CD4-positive, alpha-beta T cell treated with Interleukin-6 for 4 hours (primary cell): ENCODE measurements at places on chromosomes 12 and 14.

GRCh38 chr12:119204131-119204530, 25.4 kb downstream of the HSPB8 start:
- no peak for DNase-seq

- DNase-seq, result no peak
Measured at GRCh38 chr12:110536834-110537604, 34.9 kb downstream of the RAD9B start.

DNA sequence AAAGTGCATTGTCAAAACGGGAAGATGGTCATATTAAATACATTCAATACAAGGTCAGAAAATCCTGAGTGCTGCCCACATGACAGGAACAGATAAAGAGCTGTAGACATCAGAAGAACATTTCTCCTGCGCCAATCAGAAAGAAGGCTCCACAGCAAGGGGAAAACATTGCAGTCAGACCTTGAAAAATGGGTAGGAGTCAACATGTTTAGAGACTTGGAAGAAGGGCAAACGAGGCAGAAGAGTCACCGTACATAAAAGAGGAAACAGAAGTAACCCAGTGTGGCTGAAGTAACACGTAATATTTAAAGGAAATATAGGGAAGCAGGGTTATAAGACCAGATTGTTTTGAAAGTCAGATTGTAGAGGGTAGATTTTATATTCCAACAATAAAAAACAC, 11.9 kb downstream of the SPPL3 start:
- no peak for DNase-seq

- DNase-seq, result peak; percentile 25
Measured at GRCh38 chr14:94161058-94161457, 13.1 kb upstream of the PPP4R4 start.

- DNase-seq, result no peak
Measured at GRCh38 chr14:103545915-103546651, 16.4 kb downstream of the BAG5 start.

GRCh38 chr12:27185234-27186021, 58.7 kb upstream of the STK38L start:
- DNase-seq, result peak; percentile 3

GRCh38 chr14:54471641-54472040, 17.1 kb downstream of the GMFB start:
- DNase-seq, result no peak

DNA sequence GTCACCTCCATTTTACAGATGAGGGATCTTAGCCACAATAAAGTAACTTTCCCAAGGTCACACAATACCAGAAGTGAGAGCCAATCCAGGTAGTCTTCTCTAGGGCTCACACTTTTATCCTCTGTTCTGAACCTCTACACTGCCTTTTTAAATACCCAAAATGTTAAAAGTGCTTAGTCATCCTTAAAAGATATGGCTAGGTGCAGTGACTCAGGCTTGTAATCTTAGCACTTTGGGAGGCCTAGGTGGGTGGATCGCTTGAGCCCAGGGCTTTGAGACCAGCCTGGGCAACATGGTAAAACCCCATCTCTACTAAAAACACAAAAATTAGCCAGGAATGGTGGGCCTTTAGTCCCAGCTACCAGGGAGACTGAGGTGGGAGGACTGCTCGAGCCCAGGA, 104.1 kb upstream of the PPP4R3A start:
- no peak for DNase-seq

DNA sequence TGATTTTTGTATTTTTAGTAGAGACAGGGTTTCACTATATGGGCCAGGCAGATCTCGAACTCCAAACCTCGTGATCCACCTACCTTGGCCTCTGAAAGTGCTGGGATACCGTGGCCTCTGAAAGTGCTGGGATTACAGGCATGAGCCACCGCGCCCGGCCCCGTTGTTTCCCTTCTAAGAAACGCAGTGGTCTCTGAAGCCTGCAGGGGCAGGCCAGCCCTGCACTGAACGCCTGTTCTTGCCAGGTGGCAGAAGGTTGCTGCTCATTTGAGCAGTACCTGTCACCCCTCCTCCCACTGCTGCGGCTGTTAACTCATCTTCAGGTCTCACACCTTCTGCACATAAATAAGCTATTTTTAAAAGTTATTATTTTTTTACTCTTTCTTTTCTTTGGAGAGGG, 24.3 kb downstream of the GPRC5A start:
- no peak for DNase-seq

- no peak for DNase-seq
Measured at GRCh38 chr12:127487031-127487430, 779.9 kb upstream of the TMEM132C start.

- no peak for DNase-seq
Measured at GRCh38 chr12:42002563-42002962, 142.1 kb downstream of the GXYLT1 start.

DNA sequence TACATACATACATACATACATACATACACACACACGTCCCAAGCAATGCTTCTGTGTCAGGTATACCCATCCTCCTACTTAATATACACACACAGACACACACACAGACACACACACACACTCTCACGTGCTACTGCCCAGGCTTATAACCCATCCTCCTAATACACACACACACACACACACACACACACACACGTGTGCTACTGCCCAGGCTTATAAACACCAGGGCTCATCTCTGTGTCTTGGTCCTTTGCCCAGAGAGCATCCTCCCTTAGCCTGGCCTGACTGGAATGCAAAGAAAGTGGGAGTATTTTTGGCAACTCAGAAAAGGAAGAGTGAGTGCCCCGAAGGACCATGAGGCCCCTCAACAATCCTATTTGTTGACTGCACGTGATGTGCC, 129.0 kb downstream of the RBM19 start:
- DNase-seq, result no peak

DNA sequence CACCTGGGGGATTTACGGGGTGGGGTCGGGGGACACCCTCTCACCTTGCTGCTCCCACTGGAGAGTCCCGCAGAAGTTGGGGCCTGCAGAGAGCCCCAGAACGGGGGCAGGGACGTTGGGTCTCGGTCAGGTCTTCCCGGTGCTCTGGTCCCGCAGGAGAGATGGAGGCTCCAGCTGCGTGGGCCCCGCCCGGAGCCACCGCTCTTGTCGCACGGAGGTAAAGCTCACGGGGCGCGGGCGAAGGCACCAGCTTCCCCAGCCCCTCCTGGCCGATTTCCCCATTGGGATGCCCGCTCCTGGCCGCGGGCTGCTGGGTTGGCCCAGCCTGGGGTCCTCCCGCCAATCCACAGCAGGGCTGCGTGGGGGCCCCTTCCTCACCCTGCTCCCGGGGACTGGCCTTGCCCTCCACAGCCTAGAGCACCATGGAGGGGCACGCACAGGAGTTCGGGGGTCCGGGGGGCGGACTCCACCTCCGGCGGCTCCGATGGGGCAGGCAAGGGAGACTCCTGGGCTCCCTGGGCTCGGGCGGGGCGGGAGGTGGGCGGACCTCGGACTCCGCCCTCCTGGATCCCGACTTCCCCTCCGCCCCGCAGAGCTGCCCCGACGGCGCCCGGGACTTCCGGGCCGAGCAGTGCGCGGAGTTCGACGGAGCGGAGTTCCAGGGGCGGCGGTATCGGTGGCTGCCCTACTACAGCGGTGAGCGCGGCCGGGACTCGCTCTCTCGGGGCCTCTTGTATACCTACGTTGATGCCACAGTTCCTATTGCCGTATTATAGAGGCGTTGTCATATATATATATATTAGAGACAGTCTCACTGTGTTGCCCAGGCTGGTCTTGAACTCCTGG, 8.4 kb downstream of the PAPLN start:
- DNase-seq, result peak; percentile 56

DNA sequence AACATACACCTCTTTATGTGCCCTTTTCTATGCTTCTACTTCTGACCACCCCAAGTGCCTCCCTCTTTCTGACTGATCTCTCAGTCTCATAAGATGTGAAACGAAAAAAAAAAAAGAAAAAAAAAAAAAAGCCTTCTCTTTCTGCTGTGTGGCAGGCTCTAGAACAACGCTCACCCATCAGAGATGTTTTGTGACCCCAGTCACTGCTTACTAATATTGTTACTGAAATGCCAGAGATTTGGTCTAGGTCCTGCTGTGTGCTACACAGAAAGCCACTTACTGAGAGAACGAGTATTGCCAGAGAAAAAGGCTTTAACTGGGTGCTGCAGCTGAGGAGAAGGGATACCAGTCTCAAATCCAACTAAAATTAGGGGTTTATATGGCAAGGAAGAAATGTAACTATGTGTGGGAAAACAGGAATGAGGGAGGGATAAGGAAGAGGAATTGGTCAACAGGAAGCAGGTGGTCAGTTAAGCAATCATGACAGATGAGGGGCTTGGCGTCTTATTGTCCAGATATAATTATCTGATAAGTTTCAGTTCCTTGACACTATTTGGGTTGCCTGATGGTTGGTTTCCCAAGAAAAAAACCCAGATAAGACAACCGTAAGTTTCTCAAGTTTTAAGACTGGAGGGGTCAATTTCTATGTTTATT, 149.0 kb downstream of the NAV3 start:
- no peak for DNase-seq

GRCh38 chr12:86230516-86231146, 25.6 kb downstream of the MGAT4C start:
- no peak for DNase-seq

GRCh38 chr12:49232940-49233841, 31.7 kb upstream of the TUBA1C start:
- no peak for DNase-seq

- no peak for DNase-seq
Measured at GRCh38 chr14:37056473-37056872, 115.9 kb downstream of the SLC25A21 start.

- no peak for DNase-seq
Measured at GRCh38 chr14:75646762-75647161, 13.9 kb downstream of the ERG28 start.

DNA sequence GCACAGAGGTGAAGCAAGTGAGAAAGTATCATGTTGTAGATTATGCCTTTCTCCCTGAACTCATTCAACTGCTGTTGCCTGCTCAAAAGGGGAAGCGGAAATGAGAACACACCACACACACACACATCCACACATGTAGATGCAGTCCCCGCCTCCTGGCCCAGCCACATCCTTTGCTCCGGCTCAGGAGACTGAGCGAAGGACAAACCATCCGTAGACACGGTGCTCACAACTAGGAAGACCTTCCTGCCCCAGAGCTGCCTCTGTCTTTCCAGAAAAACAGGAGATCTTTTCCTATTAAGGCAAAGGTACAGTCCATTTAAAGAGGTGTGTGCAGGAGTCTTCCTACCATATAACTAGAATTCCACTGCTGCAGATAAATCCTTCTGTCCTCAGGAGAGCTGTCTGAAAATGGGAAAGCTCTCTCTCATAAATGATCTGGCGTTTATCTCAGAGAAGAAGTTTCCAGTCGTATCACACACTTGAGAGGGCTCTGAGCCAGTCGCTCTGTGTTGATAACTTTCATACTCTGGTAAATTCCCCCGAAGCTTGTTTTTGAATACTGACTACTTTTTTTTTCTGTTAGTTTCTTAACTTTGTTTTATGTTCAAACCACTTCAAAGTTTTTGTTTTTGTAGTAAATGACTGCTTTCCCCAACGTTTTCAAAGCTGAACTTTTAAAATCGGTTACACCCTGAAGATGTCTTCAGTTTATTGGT, at the start of gene TESPA1:
Gene TESPA1 (minus strand): TSS at position 105 of the 719 bp plus-strand sequence. CDS start 10,200 bp downstream, outside the sequence.
- peak; percentile 91 for DNase-seq

DNA sequence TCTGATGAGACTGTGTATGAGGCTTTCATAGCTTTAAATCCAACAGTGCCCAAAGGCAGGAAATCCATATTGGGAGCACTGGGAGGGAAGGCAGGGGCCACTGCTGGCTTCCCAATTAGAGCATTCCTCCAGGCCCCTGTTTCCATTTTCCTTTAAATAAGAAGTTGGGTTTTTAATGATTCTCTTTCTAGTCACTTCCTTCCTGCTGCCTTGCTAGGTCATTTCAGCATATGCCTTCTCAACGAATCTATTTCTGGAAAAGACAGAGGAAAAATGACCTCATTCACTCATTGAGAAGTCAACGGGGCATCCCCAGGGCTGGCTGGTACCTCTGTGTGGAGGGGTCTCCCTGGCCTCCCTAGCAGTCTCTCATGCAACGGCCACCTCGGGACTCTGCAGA, 43.5 kb downstream of the IGF1 start:
- no peak for DNase-seq

- no peak for DNase-seq
Measured at GRCh38 chr14:93493054-93493453, 62.3 kb downstream of the UNC79 start.

- DNase-seq, result no peak
Measured at GRCh38 chr12:31970199-31970598, 11.0 kb downstream of the RESF1 start.
